Dorsolateral prefrontal cortex (tissue), 122 donors: ENCODE measurements at places on chromosomes 2 and 18. TPM values are rescaled to one million over a fixed set of nuclear protein-coding genes. Genes with fewer than 3 reads are reported as not detected.

The PARD6G gene
- 7.3 TPM for total RNA-seq

The NTSR2 gene
- total RNA-seq = 18.1 TPM

The SRBD1 gene
- 17.3 TPM for total RNA-seq

The CSRNP3 gene
- 87.6 TPM for total RNA-seq

The BMP10 gene
- not detected for total RNA-seq

- DNase-seq = no peak
These were observed 197.3 kb downstream of the SOX11 start for GRCh38 chr2:5889519-5889918.

DNA sequence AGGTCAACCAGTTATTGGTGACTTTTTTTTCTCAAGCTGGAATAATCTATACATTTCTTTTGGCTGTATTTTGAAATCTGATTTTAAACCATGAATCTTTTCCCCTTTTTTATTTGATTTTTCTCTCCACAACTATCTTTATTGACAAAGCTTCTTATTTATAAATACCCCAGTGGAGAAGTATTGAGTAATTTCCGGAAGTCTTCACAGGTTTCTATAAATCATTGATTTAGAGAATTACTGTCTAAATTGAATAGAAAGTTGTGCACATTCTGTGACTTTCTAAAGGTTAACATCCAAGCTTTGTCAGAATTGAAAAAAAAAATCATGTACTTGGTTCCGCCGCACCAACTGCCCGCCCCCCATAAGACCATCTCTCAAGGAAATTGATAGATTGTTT is 39.8 kb downstream of the XRCC5 start:
- no peak for DNase-seq

GRCh38 chr2:18311420-18312195 is 248.8 kb downstream of the RDH14 start:
- no peak for DNase-seq

GRCh38 chr2:10489842-10490555 is 41.9 kb upstream of the ODC1 start:
- no peak for DNase-seq

GRCh38 chr2:190759749-190760213 is 110.9 kb downstream of the NAB1 start:
- no peak for DNase-seq

- no peak for DNase-seq
These were observed 89.7 kb downstream of the POLE4 start for GRCh38 chr2:75047992-75048625.

DNA sequence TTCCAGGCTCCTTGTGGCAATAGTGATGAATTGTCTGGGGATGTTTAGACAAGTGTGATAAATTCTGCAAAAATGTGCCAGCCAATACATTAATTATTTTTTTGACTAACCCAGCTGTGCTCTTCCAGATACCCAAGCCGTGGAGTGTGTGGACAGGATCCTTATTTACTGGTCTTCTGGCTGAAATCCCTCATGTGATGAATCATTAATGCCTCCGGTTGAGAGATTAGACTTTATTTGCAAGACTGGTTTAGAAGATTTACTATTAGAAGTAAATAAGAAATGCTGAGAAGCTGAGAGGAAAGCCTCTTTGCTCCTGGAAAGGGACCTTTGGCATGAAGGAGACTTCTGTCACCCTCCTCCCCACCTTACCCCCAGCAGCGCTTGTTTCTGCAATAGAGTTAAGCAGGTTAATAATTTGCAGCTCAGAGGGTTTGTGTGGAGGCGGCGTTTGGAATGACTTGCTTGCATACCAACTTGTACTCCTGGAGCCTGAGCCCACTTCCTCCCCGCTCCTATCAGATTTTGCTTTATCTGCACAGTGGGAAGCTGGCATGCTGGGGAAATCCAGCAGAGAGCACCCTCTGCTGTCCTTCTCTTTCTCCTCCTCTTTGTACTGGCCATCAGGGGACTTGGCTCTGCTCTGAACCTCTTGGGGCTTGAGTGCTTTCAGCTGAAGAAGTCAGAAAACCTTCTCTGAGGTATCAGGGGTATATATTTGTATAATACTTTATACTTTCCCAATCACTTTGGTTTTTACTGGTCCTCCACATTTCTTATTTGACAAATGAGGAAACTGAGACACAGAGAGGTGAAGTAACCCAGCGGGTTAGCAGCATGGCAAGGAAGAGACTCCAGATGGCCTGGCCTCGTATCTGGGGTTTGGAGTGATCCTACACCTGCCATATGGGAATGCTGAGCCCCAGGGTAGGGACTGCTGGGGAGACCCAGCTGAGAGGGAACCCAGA is 16.3 kb downstream of the SLC3A1 start:
- DNase-seq = peak; percentile 67

GRCh38 chr18:13534631-13535030 is 191.7 kb downstream of the FAM210A start:
- DNase-seq = no peak

DNA sequence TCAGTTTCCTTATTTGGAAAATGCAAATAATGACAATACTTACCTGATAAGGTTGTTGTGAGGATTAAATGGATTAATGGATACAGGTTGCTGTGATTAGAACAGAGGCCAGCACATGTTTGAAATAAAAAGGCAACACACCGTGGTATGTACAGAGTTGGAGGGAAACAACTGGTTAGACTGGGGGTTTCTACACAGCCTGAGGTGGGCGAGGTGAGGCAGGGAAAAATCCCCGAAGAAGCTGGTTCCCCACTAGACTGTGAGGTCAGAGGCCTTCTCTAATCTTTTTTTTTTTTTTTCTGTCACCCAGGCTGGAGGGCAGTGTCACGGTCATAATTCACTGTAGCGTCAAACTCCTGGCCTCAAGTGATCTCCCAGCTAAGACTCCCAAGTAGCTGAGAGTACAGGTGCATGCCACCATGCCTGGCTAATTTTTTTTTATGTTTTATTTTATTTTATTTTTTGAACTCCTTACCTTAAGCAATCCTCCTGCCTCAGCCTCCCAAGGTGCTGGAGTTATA is 1.2 kb upstream of the E2F6 start:
- DNase-seq = no peak

- DNase-seq = no peak
These were observed 144.4 kb upstream of the PIEZO2 start for GRCh38 chr18:11293794-11294193.

DNA sequence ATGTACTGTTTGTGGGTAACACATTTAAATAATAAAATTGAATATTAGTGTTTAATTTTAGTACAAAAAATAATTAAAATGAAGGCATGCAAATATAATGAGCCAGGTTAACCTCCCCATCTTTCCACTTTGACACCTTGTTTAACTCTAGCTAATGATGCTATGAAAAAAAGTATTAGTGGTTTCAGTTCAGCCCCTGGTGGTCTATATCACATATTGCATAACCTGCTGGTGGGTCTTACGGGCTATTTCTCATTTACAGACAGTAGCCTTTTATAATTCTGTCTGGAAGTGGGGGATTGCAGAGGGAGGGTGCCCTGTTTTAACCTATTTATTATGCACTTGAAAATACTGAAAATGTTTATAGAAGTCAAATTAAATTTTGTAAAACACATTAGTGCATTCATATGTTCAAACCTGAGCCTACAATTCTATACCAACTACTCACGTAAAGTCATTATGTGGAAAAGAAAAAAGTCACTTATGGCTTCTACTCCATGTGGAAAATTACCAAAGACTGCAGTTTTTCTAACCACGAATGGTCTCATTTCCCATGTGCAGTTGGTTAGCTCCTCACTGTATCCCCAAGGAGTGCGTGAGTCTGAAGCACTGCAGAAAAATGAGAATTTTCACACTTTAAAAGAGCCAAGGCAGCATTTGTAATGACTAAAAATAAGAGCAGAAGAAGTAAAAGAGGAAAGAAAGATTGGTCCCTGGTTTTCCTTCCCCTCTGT is 381.0 kb downstream of the MTX2 start:
- no peak for DNase-seq

DNA sequence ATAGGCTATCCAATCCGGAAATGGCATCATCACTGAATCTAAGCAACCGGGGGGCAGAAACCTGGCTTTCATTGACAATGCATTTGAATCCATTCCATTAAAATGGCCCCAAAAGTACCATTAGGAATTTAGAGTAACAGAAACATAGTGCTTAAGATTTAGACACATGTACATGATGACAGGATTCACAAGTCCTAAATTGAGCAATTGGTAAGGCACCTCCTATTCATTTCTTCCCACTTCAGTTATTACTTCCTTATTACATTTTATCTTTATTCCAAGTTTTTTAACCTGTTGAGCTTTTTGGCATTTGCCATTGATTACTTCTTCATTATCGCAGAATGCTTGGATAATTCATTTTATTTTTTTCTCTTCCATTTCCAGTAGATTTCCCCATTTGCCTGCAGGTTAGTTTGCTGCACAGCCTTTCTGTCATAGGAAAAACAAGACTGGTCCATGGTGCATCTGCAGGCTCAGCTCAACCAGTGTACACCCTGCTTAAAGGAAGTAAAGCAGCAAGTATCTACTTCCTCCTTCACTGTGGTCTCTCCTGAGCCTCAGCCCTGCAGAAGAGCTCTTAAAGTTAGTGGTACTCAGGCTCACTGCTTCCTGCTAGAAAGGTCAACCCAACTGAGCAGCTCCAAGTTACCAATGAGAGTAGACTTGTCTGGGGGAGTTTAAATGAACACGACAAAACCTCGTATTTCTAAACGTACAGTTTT is 89.2 kb downstream of the DOCK10 start:
- no peak for DNase-seq

DNA sequence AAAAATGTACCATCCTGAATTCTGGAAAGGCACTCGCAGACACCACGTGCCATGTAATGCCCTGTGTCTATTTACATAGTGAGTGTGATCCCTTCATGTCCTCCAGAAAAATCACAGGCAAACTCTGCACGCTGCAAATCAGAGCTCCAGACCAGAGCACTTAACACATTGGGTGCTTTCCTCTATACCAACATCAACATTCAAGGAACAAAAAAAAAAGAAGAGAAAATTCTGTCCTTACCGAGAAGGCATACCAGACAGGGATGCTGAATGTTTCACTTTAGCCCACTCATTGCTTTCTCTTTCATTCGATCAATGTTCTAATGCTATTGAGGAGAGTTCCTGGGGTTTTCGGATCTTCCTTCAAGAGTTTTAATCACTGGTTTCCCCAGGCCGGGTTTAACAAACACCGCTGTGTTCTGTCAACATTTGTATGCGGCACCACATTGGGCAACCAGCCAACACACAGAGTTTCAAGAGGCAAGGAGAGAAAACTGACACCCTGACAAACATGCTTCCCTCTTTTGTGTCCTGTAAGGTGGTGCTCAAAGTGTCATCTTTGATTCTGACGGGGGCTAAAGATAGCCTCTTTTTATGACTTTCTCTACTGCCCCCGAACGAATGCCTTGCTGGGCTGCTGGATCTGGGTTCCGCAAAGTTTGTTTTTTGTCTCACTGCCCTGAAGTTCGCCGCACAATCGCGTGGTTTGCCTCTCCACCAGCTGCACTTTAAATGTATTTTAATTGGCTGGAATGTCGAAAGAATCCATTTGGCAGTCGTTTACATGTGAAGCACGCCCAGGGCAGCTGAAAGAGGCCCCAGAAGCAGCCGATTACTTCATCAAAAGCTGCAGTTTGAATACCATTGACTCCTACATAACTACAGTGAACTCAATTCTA is 106.4 kb upstream of the NCKAP5 start:
- peak; percentile 75 for DNase-seq

DNA sequence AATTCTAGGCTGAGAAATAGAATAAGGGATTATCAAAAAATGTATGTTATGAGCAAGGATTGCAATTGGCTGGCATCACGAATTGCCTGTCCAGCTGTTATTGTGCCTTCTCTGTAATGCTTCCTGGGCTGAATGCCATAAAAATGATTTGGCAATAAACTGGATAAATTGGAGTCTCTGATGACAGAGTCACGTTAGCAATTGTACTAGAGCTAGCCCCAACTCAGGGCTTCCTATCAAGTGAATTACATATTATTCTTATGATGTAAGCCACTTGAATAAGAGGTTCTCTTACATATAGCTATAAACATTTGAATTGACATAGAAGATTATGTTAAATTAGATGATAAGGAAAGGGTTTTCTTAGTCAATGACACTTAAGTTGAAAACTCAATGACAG is 607.5 kb upstream of the REG3G start:
- DNase-seq = no peak

DNA sequence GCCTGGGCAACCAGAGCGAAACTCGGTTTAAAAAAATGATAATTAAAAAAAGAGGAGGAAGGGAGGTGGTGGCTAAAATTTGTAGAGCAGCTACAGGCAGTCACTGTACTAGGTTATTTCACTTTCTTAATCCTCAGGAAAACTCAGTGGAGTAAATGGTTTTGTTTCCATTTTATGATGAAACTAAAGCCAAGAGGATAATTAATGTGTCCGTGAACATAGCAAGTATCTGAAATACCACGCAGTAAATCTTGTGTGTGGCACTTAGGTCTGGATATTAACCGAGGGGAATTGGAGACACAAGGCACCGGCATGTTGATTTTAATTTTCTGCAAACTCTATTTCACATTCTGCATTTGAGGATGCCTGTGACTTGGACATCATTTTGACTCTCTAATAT is 14.5 kb downstream of the SH3BP4 start:
- DNase-seq = no peak

- DNase-seq = no peak
These were observed 16.9 kb downstream of the NBAS start for GRCh38 chr2:15544227-15544626.

- DNase-seq = no peak
These were observed 286.0 kb downstream of the LPIN1 start for GRCh38 chr2:12032398-12032797.

DNA sequence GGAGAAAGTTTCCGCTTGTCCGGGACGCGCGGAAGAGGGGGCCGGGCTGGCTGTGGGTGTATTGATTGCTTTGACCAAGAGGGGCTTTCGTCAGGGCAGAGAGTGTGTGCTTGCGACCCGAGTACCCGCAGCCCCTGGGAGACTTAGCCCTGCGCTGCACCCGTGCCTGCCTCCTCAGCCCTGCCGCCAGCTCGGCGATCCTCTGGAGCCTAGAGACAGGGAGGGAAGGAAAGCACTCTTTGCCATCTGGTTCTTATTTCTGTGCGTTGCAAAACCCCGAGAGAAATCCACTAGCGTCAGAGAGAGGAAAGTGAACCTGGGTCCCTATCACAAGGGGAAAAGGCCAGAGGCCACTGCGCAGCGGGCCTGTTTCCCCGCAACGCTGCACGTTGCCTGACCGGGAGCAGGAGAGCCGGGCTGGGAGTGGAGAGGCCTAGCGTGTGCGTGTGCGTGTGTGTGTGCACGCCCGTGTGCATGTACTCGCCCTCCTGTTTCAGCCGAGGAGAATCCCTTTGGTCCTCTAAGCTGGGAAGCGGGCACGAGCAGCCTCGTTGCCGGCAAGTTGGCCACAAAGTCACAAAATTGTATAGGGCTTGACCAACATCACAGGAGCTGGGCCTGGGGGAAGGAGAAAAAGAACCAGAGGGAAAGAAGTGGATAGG is 1.7 kb downstream of the SIX3 start:
- DNase-seq = no peak
